ENCODE measurements at places on chromosomes 7 and 10. TPM values are rescaled to one million over a fixed set of nuclear protein-coding genes. Genes with fewer than 3 reads are reported as not detected.

DNA sequence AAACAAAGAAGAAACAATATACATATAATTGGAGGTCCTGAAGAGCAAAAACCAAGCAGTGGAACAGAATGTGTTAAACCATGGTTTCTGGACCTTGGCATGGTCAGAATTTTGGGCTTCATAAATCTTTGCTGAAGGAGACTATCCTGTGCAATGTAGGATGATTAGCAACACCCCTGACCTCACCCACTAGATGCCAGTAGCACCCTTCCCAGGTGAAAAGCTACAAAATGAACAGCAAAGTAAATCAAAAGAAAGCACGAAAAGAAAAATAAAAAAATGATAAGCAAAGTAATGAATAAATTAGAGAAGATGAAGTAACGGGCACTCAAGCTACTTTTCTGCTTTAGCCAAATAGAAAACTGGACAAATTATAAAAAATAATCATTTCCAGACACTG is 19.2 kb upstream of the ZPBP start:
- DNase-seq = no peak

DNA sequence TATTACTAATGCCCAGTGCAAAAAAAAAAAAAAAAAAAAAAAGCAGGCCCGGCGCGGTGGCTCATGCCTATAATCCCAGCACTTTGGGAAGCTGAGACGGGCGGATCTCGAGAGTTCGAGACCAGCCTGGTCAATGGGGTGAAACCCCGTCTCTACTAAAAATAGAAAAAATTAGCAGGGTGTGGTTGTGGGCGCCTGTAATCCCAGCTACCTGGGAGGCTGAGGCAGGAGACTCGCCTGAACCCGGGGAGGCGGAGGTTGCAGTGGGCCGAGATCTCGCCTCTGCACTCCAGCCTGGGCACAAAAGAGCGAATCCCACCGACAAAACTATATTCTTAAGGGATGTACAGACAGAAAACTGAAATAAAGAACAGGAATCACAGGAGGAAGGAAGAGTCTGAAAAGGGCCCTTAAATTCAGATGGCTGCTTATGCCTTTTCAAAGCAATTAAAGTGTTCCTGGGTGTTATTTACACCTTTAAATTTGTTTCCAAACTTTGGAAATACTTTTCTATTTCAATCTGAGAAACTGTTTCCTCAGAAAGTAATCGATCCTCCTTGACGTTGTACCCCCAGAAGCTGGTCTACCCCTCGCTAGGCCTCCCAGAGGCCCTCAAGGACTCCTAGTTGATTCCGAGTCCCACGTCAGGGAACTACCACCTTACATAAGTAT is 2.0 kb upstream of the KMT2E start:
- DNase-seq = peak; percentile 33

DNA sequence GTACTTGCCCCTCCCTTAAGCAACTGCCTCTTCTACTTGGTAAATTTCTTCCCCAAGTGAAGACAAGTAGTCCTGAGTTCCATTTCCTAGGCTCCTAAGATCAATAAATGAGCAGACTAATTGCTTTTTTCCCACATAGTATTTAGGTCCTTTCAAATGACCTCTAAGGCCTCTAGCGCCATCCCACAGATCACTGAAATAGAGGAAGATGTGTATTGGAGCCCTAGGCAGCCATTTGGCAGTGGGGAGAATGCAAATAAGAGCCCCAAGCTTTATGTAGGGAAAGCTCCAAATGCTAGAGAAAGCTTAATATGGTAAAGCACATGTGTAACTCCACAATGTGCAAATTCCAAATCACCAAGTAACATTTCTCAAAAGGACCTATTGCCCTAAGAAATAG is 316.5 kb upstream of the PHF14 start:
- no peak for DNase-seq

GRCh38 chr10:3825244-3825643 is 40.2 kb upstream of the KLF6 start:
- DNase-seq = no peak

DNA sequence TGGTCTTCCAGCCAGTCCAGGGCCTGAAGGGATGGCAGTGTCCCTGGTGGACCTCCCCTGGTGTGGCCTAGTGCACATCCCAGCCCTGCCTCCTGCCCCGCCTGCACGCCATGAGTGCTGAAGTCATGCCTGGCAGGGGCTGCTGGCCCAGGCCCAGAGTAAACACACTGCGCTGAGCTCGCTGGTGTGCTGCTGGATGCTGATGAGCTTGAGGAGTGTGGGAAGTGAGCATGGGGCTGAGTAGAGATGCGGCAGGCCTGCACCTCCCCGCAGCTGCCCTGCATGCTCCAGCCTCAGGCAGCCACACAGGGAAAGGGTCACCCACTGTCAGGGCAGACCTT is 43.2 kb downstream of the HTRA1 start:
- no peak for DNase-seq

DNA sequence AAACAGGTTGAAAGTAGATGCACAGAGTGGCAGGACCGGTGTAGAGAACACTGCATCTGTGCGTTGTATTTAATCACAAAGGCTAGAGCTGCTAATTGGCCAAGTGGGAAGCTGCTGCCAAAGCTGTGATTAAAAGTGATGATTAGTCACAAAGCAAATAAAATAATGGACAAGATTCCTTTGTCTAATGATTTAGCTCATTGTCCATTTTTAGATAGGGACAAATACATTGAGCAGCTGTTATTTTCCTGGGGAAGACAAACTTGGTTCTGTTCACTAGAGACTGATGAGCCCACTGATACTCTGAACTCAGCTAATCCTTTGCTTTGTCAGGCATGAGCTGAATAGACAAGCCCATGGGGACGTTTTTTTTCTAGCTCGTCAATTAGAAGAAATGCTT is 19.7 kb downstream of the UBE3C start:
- no peak for DNase-seq

HGF gene
- not detected for total RNA-seq

- DNase-seq = no peak
These were observed 481.6 kb downstream of the PARD3 start for GRCh38 chr10:34333513-34333912.

- DNase-seq = no peak
These were observed 76.1 kb downstream of the CUX1 start for GRCh38 chr7:101893341-101894082.

STEAP1B gene
- 0.73 TPM for total RNA-seq

All from T-helper 17 cell (primary cell).